ENCODE measurements at places on chromosomes 4 and X. TPM values are rescaled to one million over a fixed set of nuclear protein-coding genes. Genes with fewer than 3 reads are reported as not detected.
A peak's percentile ranks its signal among the peaks of the same experiment; 100 is the strongest.

DNA sequence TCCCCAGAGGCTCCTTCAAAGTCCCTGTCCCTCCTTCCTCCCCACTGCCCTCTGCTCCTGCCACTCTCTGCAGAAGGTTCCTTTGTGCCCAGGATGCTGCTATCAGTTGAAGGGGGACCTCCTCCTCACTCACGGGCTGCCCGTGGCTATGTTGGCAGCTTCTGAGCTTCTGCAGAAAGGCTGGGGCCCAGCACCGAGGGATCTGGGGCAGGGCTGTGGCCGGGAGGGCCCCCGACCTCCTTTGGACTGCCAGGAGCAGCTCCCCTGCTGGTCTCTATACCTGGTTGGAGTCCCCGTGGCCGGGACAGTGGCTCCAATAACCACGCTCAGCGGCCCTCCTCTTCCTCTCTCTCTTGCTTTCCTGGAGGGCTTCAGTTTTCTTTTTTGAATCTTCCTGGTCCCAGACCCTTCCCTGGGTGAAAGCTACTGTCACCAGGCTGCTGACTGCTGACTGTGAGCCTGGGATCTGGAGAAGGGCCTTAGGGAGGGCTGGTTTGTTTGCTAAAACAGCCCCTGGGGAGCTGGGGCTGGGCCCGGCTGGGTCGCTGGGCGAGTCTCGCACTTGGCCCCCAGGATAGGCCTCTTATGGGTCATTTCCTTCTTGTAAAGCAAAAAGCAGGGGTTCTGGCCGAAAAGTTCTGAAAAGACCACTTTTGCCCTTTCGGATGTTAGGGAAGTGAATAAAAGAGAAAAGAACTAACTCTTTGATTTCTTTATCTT, 46.9 kb downstream of the SORCS2 start:
- DNase-seq = no peak

GRCh38 chrX:9789555-9789954, 3.3 kb downstream of the SHROOM2 start:
- no peak for DNase-seq

- no peak for DNase-seq
These were observed 333.3 kb downstream of the DCTD start for GRCh38 chr4:182583703-182584415.

DNA sequence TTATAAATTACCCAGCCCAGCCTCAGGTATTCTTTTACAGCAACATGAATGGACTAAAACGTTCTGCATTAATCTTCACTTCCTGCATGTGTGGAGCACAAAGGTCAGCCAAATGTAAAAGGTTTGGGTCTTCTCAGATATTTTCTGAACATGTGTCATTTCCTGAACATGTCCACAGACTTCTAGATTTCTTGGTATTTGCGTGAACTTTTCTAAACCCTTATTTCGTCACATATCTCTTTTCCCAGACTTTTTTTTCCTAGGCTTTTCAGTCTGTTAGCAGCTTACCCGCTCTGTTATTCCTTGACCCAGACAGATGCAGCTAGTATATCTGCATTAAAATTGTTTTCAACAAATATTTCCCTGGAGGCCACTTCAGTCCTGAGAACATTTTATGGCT, 57.3 kb upstream of the USP51 start:
- no peak for DNase-seq

DNA sequence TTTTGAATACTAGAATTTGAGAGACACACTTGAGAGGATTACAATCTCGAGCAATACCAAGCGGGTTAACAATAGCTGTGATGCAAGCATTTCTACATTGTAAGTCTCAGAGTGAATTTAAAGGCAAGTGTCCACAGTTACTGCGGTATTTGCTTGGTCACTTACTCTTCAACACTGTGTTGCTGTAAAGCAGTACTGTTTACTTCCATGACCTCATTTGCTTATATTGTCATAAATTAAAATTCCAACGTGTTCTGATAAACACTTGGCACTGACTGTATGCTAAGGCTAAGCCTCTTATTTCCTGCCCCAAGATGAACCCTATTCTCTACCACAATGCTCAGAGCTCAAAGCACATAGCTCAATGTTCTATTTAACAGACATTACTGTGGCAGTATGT, 11.1 kb downstream of the EXOC1L start:
- no peak for DNase-seq

DNA sequence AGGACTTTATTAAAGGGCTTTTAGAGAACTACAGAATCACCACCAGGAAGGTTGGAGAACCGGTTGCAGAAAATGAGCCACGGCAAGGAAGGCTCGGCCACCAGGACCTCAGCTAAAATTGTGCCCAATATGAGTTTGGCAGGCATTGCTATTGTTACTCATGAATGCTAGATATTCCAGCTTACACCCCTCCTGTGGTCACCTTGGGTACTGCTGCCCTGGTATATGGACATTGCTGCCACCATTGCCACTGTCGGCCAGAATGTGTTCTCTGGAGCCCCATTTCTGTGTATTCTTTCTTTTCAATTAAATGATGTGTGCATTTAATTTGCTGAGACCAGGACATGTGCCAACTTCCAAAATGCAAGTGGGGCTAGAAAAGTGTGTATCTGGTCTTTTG, 626.7 kb upstream of the BOD1L1 start:
- DNase-seq = no peak

- no peak for DNase-seq
These were observed 28.2 kb downstream of the SMARCAD1 start for GRCh38 chr4:94235825-94236224.

DNA sequence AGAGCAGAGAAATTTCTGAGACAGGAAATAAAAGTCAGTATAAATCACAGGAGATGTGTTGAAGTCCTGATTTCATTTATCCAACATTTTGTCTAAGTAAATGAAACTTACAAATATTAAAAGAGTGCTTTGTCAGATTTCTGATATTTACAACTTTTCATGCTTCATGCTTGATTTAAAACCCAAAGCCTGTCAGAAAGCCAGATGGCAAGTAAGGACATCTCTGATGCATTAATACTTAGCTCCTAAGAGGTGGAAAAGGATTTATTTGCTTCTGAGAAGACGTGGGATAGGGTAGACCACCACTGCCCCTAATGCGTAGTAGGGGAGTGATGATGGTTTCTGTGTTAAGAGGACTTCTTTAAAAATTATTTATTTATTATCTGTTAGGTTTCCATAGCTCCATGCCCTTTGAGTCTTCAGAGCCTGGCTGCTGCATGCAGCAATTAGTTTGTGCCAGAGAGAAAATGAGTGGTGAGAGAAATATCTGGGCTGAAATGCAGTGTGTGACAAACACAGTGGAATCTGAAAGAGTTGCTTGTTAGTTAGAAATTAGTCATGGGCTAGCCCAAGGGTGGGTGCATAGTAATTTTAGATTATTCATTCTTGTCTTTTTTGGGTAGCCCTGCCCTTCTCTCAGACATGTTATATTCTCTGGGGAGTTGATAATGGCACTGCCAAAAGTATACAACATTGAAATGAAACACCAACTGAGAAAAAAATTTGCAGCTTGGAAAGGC, 333.8 kb downstream of the C4orf33 start:
- no peak for DNase-seq

ATP8A1 gene
- polyA plus RNA-seq = 30.8 TPM

GRCh38 chr4:86917212-86918039, 17.4 kb upstream of the AFF1 start:
- no peak for DNase-seq

GRCh38 chrX:6941041-6941440, 206.5 kb upstream of the STS start:
- no peak for DNase-seq

- DNase-seq = no peak
These were observed 2.8 kb downstream of the NLRP2B start for GRCh38 chrX:57677132-57677858.

NXF2 gene
- polyA plus RNA-seq = 0.21 TPM

PCYT1B gene
- polyA plus RNA-seq = 2.9 TPM

DNA sequence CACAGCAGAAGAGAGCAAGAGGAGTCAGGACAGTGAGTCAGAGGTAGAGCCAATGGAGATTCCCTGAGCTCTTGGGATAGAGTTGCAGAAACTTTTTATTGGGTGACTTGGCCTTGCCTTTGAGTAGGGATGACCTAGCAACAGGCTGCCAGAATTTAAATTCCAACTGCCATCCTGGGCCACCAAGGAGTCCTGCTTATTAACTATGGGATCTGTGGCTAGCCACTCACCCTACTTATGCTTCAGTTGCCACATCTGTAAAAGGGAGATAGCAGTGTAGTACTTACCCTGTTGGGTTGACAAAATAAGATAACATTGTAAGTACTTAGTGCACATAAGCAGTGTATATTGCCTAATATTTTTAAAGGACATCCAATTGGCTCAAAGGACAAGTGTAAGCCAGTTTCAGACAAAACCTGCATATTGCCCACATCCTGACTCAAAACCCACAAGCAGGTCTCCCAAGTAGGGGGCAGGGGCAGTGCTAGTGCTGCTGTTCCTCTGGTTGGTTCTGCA, 43.5 kb upstream of the TMEM164 start:
- no peak for DNase-seq

DNA sequence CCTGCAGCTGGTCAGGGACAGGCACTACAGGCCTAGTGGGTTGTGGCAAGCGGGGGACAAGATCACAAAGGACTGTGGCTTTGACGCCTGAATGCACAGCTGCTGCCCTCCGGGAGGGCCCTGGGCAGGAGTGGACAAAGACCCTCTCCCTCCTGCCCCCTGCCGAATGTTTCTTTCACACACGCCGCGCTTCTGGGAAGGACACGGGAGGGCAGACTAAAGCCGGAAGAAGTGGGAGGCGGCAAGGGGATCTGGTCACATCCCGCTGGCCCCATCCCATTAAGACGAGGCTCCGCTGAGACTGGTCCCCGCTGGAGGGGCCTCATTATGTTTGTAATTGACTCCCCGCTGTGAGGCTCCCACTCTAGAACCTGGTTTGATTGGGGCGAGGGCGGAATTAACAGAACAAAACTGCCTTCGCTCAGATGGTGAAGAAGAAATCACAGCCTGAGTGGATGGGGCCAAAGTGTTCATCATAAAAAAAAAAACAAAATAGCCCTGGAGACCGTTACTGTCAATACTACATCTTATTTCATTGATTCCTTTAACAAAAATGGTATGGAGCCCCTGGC, 37.8 kb upstream of the PSAPL1 start:
- DNase-seq = no peak

MAGEE1 gene
- polyA plus RNA-seq = 6.7 TPM

GRCh38 chr4:151712777-151713176, 48.0 kb downstream of the GATB start:
- DNase-seq = no peak

DNA sequence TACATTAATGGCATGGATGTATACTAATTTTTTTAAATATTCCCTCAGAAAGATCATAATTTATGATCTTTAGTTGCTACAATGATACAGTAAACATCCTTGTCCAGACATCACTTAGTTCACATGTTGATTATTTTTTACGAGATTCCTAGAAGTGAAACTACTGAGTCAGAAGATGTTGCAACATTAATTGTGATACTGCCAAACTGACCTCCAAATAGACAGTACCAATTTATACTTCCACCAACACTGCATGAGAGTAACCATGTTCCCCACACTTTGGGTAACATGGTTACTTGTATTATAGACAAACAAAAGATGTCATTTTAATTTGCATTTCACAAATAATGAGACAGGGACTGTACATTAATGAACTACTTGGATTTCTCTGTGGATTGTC, 19.6 kb downstream of the RCHY1 start:
- no peak for DNase-seq

- no peak for DNase-seq
These were observed 79.0 kb downstream of the DIAPH2 start for GRCh38 chrX:96763608-96764007.

PCDH7 gene
- polyA plus RNA-seq = 21.1 TPM

TACR3 gene
- polyA plus RNA-seq = 3.1 TPM

MAGEB4 gene
- polyA plus RNA-seq = not detected

CNGA1 gene
- 2.5 TPM for polyA plus RNA-seq

GRCh38 chrX:148535639-148536038, 35.2 kb downstream of the AFF2 start:
- DNase-seq = no peak

FAM47E gene
- 6.1 TPM for polyA plus RNA-seq

GRCh38 chr4:6641164-6641970, 882 bp downstream of the MRFAP1 start:
- DNase-seq = peak; percentile 39

GRCh38 chr4:29565256-29565655, 1154.9 kb upstream of the PCDH7 start:
- no peak for DNase-seq

GRCh38 chr4:153527690-153528089, 61.5 kb downstream of the TMEM131L start:
- DNase-seq = no peak

TFE3 gene
- 28.7 TPM for polyA plus RNA-seq

DNA sequence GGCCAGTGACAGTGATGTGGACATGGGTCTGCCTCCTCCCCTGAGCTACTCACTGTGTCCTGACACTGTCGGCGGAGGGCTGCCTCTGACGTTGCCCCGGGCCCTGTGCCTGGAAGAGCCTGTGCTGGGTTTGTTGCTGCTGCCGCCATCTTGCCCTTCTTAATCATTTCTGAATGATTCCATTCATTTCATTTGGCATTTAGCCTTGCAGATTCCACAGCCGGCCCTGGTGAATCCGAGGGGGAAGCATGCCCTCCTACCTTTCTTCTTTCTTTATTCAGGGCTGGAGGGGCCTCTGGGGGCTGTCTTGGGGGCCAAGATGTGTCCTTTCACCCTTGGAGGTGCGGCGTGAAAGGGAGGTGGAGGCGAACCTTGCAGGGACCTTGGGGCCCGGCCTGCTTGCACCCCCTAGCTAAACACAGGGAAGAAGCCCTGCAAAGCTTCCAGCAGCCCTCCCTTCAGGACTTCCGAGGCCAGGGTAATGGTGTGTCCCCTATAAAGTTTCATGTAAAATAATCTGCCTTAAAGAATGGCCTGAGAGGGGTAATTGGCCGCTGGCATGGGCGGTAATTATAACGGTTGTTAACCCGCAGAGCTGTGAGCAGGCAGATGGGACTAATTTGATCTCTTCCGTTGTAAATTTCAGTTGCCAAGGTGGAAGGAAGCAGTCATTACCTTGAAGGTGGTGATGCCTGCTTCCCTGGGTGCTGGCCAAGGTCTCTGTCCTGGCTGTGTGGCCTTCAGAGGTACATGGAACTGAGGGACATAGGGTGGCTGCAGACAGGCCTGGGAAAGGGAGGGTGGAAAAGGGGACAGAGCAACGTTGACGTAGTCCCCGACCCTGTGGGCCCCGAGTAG, 92.3 kb downstream of the PSAPL1 start:
- DNase-seq = peak; percentile 34

DNA sequence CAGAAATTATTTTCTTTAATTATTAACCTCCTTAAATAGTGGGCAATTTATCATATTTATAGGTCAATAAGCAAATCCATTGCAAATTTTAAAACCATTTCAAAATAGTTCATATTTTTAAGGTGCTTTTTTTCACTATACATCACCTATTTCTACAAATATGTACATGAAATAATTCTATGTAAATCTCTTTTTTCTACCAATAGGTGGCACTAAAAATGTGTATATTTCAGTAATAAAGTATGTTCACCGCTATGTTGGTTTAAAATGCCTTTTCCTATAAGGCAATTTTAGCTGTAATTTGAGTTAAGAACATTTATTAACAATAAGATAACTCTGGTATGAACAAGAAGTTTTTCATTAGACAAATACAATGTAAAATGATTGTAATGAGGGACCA, 672.2 kb downstream of the KCTD8 start:
- DNase-seq = no peak
